ENCODE measurements at places on chromosomes 2 and 18. TPM values are rescaled to one million over a fixed set of nuclear protein-coding genes. Genes with fewer than 3 reads are reported as not detected.

Gene MPHOSPH10
- 21.3 TPM for total RNA-seq

Gene LTBP1
- total RNA-seq = 57.9 TPM

Gene MOCOS
- total RNA-seq = 0.13 TPM

DNA sequence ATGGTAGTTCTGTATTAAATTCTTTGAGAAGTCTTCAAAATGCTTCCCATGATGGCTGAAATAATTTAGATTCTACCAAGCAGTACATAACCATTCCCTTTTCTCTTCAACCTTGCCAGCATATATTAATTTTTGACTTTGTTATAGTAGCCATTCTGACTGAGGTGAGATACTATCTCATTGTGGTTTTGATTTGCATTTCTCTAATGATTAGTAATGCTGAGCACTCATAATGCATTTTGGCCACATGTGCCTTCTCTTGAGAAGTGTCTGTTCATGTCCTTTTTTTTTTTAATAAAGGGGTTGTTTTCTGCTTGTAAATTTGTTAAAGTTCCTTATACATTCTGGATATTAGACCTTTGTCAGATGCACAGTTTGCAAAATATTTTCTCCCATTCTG lies 173.9 kb downstream of the CALCRL start:
- no peak for DNase-seq

GRCh38 chr2:157443795-157444640 lies at the start of gene CYTIP:
Gene CYTIP, minus strand, starts transcription at chr2:157444089. Its CDS starts 69 bp downstream, at chr2:157444020.
- DNase-seq = peak; percentile 76

GRCh38 chr18:29009250-29009803 lies 832.4 kb upstream of the CDH2 start:
- DNase-seq = no peak

Data from muscle of leg (tissue), 16 donors.